ENCODE measurements at places on chromosomes 16 and 17.

- ATAC-seq: no peak
Observed at GRCh38 chr16:75256696-75257343, 5.4 kb upstream of the BCAR1 start.

- ATAC-seq: peak; percentile 38
Observed at GRCh38 chr17:65785109-65785508, 223.7 kb upstream of the AXIN2 start.

- ATAC-seq: peak; percentile 19
Observed at GRCh38 chr17:77441130-77441920, 300.6 kb downstream of the SEC14L1 start.

- peak; percentile 72 for ATAC-seq
Observed at GRCh38 chr17:38444151-38444550, 15.9 kb downstream of the ARHGAP23 start.

- ATAC-seq: no peak
Observed at GRCh38 chr17:55825213-55825612, 74.4 kb downstream of the PCTP start.

- ATAC-seq: no peak
Observed at GRCh38 chr17:61846088-61846487, 17.2 kb downstream of the BRIP1 start.

GRCh38 chr16:58243528-58244004 is 45.7 kb upstream of the CSNK2A2 start:
- ATAC-seq: peak; percentile 95

DNA sequence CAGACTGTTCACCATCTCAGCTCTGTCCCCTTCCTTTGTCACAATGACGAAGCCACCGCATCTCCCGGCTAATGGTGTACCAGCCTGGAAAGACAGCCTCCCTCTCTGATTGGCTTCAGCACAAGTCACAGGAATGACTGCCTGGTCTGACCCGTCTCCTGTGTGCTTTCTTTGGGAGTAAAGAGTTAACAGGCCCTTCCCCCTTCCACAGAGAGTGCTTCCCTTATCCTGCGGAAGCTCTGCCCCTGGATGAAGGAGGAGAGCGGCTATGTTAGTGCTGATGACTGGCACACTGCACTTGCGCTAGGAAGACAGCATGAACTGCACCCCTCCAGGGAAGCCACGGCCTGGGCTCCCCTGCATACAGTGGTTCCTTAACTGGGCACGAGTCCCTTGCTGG is 11.3 kb downstream of the USB1 start:
- ATAC-seq: no peak

- ATAC-seq: peak; percentile 93
Observed at GRCh38 chr16:66618588-66619375, 14.3 kb downstream of the CMTM3 start.

DNA sequence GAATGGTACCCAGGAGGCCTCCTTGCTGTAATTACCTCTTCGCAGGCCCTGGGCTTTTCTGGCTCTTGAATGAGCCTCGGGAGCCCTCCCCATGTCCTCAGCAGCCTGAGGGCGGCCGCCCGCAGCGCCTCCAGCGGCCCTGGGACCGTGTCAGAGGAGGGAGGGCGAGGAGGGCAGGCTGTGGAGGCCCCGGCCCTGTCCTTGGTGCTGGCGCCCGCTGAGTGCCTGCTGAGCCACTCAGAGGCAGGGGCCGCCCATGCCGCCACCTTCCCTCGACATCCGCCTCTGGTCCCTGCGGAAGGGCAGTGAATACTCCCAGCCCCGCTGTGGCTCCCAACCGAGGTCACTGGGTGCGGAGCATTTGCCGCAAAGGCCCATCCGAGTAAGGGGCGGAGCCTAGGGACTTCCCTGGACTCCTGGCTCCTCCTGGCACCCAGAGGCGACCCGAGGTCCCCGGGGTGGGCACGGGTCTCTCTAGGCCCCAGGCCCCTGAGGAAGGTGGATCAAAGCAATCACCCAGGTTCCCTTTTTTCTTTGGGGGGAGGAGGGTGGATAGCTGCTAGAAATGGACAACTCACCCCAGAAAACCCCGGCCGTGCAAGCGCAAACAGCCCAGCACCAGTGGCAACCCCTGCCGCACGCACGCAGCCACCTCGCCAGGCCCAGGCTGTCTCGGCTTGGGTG is 2.8 kb downstream of the RBFOX3 start:
- ATAC-seq: peak; percentile 23

Data from esophagus mucosa (tissue), 1 donor.